ENCODE measurements at places on chromosomes 4 and X.

DNA sequence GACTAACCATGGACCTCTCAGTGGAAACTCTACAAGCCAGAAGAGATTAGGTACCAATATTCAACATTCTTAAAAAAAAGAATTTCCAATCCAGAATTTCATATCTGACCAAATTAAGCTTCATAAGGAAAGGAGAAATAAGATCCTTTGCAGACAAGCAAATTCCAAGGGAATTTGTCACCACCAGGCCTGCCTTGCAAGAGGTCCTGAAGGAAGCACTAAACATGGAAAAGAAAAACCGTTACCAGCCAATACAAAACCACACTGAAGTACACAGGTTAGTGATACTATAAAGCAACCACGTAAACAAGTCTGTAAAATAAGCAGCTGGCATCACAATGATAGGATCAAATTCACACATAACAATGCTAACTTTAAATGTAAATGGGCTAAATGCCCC lies 156.6 kb downstream of the FAM13A start:
- peak; percentile 14 for DNase-seq

- DNase-seq = no peak
These were observed 36.1 kb downstream of the COPS4 start for GRCh38 chr4:83071116-83071515.

- no peak for DNase-seq
These were observed 83.2 kb upstream of the FAT1 start for GRCh38 chr4:186806679-186807421.

DNA sequence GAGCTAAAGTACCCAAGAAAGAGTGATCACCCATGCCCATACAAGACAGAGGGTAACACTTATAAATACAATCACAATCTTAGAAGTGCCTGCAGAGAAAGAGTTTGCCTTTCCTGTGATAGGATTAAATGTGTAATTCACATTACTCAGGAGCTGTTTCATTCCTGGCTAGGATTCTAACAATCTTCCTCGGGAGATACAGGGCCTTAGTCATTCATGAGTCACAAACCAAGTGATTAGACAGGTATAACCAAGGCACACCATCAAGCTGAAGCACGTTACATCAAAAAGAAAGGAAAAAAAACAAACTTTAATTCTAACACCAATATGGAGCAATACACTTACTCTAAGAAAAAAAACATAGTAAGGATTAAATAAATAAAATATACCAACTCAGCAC lies 14.9 kb downstream of the ABCG2 start:
- DNase-seq = no peak

DNA sequence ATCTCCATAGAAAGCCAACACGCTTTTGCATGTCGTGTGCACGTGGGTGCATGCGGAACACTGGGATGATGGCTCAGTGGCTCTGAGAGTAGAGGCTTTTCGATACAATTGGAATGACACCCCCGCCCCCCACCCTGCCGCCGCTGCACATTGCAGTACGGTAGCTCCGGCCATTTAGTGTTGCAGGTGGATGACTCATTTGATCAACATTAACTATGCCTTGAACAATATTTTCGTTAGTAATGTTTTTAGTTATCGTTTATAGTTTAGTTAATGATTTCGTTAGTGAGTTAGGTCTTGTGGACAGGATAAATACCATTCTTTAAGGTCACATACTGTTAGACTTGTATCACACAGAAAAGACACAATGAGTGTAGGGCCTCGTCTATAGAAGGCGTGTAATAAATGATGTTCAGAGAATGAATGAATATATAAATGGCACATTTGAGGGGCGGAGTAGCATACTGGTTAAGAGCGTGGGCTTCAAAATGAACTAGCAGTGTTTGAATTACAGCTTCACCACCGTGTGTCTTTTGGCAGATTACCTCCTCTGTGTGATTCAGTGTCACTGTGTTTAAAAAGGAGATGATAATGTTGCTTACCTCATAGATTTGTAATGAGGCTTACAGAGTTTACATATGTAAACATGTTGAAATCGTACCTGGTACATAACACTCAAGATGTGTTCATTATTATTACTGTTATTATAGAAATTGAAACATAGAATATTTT lies 67.2 kb upstream of the TENM3 start:
- DNase-seq = no peak

- DNase-seq = no peak
These were observed 7.4 kb upstream of the TAPT1 start for GRCh38 chr4:16233569-16234177.

- no peak for DNase-seq
These were observed at the start of gene CLCN4 for GRCh38 chrX:10156199-10157031. Gene CLCN4, plus strand, starts transcription at chrX:10156975. Its CDS starts 28,058 bp downstream, at chrX:10185033.

DNA sequence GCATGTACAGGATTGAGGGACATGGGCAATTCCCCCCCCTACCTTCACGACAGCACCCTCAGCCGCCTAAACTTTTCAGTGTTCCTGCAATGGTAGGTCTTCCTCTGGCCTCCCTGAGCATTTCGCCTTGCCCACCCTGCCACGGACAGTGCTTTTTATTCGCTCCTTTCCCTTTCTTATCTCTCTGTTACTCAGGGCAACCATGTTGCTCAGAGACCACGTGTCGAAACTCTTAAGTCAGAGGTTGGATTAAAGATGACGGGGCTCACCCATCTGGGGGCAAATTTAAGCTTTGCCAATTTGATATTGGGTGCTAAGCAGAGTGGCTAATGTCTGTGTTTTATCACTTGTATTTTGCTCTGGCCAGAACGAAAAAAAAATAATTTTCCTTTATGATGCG lies 20.4 kb downstream of the TENM3 start:
- DNase-seq = no peak

- no peak for DNase-seq
These were observed 121.9 kb downstream of the KIT start for GRCh38 chr4:54779476-54780148.

DNA sequence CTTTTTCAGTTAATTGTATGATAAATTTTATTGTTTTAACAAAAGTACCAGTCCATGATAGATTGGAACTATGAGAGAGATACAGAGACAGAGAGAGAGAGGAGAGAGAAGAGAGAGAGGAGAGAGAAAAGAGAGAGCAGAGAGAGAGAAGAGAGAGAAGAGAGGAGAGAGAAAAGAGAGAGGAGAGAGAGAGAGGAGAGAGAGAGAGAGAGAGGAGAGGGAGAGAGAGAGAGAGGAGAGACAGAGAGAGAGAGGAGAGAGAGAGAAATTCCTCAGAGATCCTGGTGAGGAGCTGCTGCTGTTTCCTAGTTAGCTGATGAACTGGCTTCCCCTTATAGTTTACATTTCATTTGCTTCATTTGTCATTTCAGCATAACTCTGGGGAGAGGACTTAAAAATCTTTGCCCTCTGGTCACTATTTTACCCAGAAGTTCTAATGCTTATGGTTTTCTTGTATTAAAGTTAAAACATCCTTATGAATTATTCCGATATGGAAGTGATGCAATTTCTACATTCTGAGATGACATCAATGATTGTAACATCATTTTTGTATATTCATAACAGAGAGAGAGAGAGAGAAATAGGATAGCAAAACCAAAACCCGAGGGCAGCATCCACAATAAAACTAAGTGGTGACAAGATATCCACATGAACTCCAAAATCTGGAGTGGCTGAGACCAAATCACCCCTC lies 10.8 kb downstream of the CTAG1A start:
- DNase-seq = peak; percentile 6
